Tibial nerve (tissue), 4 donors: ENCODE measurements at places on chromosomes 2 and 18. TPM values are rescaled to one million over a fixed set of nuclear protein-coding genes. Genes with fewer than 3 reads are reported as not detected.

Gene REG1B
- 4.1 TPM for total RNA-seq

- DNase-seq, result no peak
- no peaks in the 10 kb centered on the region for H3K36me3 ChIP-seq
- no peaks in the 10 kb centered on the region for H3K27me3 ChIP-seq
- no peak overlapping the region for H3K27ac ChIP-seq
- H3K4me3 ChIP-seq, result no peak overlapping the region
These were observed 119.2 kb downstream of the CYP26B1 start for GRCh38 chr2:72028351-72028995.

GRCh38 chr18:1048032-1048431, 143.4 kb downstream of the ADCYAP1 start:
- DNase-seq, result no peak
- H3K27ac ChIP-seq, result no peak overlapping the region
- H3K4me3 ChIP-seq, result no peak overlapping the region
- H3K27me3 ChIP-seq, result no peaks in the 10 kb centered on the region

- H3K4me1 ChIP-seq, result no peaks in the 10 kb centered on the region
- no peak for DNase-seq
- no peak overlapping the region for H3K27ac ChIP-seq
- no peaks in the 10 kb centered on the region for H3K36me3 ChIP-seq
These were observed 185.1 kb upstream of the LHCGR start for GRCh38 chr2:48940606-48941005.

Gene PGAP1
- total RNA-seq, result 13.3 TPM

Gene FAM228A
- total RNA-seq, result 5.0 TPM

DNA sequence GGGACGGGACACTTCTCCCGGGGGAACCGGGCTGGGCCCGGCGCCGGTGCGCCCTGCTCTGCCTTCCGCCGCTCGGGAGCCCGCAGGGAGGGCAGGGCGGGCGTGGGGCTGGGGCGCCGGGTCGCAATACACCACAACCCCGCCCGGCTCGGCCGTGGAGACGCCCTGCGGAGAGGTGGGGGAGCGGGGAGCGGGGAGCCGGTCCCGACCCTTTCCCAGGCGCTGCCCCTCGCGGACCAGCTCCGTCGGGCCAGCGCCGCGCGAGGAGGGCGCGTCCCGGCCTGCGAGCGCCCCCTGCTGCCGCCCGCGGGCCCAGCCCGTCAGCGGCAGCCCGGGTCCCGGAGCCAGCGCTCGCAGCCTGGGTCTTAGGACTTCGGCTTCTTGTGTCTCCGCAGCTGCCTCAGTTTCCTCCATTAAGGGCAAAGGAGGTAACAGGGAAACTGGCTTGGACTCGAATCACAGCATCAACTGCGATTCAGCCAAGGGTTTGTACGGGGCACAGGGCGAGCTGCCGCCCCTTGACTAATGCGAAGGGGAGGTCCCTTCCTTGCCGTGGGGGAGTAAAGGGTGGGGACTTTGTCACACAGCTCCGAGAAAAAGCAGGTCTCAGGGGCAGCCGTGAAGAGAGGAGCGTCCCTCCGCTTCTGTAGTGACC, 635 bp upstream of the ADRA2B start:
- no peaks in the 10 kb centered on the region for H3K27me3 ChIP-seq
- no peak overlapping the region for H3K27ac ChIP-seq
- H3K4me3 ChIP-seq, result peak overlapping the region; percentile 22
- DNase-seq, result no peak
- H3K4me1 ChIP-seq, result no peaks in the 10 kb centered on the region

DNA sequence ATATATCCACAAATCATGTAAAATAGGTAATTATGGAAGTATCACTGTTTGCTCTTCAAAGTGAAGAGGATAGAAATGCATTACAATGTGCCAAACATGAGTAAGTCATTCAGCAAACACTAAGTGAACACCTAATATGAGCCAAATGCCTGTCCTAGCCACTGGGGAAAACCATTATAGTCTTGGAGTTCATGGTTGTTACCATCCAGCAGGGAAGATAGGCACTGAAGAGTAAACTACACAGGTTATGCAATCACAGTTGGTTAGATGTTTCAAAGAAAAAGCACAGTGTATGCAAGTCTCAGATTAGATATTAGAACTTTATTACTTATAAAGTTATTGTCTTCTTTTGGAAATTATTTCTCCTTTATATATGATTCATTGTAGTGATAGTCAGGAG, 3.9 kb upstream of the SERPINB2 start:
- H3K4me3 ChIP-seq, result no peak overlapping the region
- H3K4me1 ChIP-seq, result no peaks in the 10 kb centered on the region
- H3K27ac ChIP-seq, result no peak overlapping the region
- H3K27me3 ChIP-seq, result no peaks in the 10 kb centered on the region
- H3K36me3 ChIP-seq, result no peaks in the 10 kb centered on the region

DNA sequence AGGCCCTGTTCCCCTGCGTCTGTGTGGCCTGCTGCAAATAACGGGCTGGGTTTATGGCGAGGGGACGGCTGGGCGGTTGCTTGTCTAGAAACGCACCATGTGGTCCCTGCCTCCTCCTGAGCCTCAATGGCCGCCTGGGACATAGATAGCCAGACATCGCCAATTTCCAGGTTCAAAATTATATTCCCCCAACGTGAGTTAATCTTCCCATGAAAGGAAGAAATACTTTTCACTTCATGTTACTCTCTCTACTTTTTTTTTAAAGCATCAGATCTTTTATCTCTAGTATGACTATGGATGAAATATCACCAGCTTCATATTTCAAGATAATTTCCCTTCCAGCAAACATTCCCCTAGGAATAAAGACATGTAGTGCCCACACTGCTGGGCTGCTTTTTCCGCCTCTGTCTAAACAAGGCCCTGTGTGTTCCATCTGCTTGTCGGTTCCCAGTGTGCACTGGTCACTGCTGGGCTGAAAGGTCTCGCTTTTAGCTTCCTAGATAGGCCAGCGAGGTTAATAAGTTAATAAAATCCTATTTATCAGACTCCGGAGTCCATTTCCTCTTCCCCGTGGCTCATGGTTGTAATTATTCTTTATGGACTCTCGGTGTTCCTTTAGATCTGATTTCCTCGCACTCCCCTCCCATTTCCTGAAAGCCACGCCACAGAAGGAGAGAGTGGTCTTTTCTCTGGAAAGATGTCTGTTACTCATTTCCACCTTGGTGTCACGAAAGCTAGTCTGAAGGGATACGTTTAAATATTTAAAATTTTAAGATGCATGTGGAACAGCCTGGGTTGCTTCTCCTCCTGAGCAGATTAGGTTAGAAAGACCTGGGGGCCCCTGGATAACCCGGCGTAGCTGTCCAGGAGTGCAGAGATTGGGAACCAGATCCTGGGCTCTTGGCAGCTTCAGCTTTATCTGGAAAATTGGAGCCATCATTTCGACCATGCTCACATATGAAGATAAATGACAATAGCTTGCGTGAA, 196.6 kb upstream of the COPS8 start:
- no peaks in the 10 kb centered on the region for H3K27me3 ChIP-seq
- no peaks in the 10 kb centered on the region for H3K4me1 ChIP-seq
- no peak overlapping the region for H3K4me3 ChIP-seq
- no peak for DNase-seq
